Glomerular endothelial cell (primary cell): ENCODE measurements at places on chromosomes 4 and X.

DNA sequence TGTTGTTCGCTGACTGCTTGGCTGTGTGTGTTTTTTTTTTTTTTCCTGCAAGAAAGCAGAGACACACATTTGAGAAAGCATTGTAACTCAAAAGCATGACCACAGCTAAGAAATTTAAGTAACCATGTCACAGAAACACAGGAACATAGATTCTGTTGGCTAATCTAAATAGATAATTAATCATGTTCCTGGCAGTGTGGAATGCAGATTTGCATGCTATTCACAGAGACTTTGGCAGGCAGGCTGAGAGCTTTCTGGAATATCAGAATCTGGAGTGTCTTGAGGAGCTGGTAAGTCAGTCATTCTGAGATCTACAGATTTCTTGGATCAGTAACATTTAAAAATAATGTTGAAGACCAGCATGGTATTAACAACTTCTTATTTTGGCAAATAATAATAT lies 33.2 kb upstream of the SMS start:
- DNase-seq: no peak

DNA sequence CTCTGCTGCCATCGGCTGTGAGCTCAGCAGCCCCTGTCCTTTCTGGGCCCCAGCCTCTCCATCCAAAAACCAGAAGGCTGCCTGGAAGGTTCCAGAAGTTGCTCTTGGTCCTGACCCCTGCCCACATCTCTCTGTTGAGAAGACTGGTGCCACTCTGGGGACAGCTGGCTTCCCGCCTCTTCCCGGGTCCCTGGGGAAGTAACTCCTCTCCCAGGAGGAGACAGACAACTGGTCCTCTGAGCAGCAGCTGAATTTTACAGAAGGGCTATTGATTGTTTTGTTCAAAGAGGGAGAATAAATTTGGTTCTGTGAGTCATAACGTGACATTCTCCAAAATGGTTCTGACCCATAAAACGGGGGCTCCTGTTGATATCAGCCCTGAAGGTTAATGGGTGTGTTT lies 61.2 kb downstream of the TRMT44 start:
- DNase-seq: no peak

DNA sequence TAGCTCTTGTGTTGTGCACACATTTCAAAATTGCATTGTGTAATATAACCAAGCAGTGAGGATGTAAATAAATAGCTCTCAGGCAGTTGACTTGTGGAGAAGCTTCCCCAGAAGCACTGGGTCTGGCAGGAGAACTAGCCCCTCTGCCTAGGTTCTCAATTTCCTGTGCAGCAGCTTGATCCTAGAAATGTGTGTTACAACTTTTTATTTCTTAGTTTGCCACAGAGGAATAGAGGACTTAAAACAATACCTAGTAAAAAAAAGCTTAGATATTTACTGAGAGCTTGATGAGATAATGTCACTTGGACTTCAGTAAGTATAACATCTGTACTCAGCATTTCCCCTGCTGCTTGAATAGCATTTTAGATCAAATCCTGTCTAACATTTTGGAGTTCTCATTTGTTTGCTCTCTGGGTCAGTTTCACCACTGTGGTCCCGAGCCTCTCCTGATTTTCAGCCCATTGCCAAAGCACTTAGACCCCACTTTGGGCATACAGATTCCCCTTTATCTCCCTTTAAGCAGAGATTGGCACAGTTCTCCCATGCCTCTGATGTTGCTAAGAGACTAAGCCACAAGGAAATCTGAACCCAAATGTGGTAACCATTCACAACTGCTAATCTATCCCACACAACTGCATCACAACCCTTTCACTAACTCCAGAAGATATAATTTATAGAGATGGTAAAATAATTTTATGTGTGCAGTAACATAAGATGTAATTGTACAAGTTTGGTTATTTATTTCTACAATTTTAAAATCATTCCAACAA lies 98.2 kb upstream of the NRK start:
- no peak for DNase-seq

DNA sequence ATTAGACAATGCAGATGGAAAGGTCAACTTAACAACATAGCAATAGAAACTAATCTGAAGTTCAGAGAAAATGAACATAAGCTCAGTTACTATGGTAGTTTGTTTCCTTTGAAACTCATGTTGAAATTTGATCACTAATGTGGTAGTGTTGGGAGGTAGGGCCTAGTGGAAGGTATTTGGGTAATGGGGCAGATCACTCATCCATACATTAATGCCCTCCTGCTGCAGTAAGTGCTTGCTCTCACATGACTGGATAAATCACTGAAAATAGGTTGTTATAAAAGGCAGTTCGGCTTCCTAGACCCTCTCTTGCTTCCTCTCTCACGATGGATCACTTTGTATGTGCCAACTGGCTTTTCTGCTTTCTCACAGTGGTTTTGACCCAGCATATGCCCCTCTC lies 567.4 kb upstream of the GALNT7 start:
- no peak for DNase-seq

- no peak for DNase-seq
These were observed 81.9 kb downstream of the JADE3 start for GRCh38 chrX:46994096-46994495.

GRCh38 chrX:47658301-47658683 lies 688 bp downstream of the UXT start:
- no peak for DNase-seq

DNA sequence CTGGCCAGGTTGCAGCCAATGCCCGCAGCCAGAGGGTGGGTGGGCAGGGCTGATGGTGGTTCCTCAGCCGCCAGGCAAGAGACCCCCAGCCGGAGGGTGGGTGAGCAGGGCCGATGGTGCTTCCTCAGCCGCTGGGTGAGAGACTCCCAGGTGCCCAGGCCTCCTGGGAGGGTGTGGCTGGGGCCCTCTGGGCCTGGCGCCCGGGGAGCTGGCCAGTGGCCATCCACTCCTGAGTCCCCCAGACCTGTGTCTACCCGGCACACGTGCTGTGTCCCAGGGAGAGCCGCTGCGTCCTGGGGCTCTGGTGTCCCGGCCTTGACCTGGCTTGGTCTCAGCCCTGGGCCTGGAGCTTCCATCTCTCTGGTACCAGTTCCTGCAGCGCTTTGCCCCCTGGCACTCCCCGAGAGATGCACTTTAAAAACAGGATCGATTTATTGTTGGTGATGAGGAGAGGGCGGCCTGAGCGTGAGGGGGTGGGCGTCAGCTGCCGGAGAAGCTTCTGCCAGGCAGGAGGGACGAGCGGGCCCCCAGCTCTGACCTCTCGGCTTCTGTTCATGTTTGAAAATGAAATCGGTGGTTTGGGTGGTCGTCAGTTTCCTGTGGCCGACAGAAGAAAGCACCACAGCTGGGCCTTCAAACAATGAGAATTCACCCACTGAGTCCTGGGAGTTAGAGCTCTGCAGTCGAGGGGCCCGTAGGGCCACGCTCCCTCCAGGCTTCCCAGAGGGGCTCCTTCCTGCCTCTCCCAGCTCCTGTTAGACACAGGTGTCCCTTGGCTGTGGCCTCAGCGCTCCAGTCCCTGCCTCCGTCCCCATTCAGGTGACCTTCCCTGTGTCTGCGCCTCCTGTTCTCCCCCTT lies 6.5 kb downstream of the DOK7 start:
- DNase-seq: no peak
